NCI-H1694 (cell line): ENCODE measurements at places on chromosomes 7 and 10.

- DNase-seq = no peak
Observed at GRCh38 chr10:124125305-124126116, 32.1 kb upstream of the CHST15 start.

GRCh38 chr7:42677751-42678699 lies 233.8 kb downstream of the C7orf25 start:
- no peak for DNase-seq

GRCh38 chr10:49350846-49351532 lies 44.9 kb downstream of the DRGX start:
- no peak for DNase-seq

GRCh38 chr10:46317889-46318288 lies 31.1 kb downstream of the ANTXRL start:
- DNase-seq = no peak

- DNase-seq = no peak
Observed at GRCh38 chr10:129741280-129741977, 222.6 kb downstream of the EBF3 start.

DNA sequence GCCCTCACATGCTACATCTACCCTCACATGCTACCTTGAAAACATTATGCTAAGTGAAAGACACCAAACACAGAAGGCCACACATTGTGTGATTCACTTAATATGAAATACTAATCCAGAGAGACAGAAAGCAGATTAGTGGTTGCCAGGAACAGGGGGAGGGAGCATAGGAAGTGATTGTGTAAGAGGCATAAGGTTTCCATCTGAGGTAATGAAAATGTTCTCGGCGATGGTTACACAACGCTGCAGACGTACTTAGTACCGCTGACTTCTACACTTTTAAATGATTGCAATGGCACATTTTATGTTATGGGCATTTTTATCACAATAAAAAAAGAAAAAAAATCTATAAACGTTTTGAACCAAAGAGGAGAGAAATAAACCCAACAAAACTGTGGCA lies 742.3 kb downstream of the TYW1 start:
- DNase-seq = no peak

- no peak for DNase-seq
Observed at GRCh38 chr10:8057636-8058273, 3.3 kb downstream of the GATA3 start.

DNA sequence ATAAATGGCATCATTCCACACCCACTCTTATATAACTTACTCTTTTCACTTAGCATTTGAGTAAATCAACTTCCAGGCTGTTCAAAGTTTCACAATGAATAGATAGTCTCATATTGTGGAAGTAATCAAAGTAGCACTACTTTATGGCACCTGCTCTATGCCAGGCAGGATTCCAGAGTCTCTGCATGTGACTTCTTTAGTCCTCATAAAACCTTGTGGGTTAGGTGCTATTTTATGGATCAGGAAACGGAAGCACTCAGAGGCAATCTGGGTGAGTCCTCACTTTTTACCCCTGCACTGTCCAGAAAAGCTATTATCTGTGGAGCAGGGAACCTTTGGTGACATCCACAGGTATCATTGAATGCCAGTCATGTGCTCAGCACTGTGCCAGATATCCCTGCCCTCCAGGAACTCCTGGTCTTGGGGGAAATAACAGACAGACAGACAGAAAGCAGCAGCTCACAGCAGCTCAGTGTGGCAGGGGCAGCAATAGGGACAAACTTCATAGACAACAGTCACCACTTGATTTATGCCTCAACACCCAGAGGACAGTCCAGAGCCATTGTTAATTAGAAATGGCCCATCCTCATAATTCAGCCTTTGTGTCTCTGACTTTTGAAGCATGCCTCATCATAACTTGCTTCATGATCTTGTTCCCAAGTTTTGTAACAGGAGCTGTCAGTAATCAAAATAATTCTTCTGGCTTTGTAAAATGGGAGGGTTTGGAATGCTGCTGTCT lies 160.6 kb downstream of the SEC23IP start:
- DNase-seq = no peak

DNA sequence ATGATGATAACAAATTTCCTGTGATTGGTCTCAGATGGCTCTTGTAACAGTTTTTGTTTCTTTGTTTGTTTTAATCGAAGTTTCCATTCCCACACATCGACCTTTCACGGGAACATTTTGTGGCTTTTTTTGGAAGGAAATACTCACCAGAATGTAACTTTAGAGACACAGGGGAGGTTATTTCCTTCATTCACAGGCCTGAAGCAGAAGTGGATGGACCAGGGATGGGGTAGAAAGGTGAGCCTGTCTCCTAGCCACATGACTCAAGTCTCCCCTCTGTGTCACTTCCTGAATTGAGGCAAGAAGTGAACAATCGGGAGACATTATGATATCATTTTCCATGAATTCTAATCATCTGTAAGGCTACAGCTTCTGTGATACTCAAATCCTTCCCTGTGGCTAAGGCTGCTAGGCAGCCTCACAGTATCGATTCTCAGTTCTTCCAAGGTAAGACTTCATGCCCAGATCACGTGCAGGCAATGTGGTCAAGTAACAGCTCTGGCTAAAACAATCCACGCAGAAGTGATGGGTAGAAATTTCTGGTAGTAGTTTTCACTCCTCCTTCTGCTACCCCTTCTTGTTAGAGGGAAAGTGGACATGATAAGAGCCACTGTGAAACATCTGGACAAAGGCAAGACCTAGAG lies 203.9 kb upstream of the NEBL start:
- DNase-seq = no peak

GRCh38 chr7:81234896-81235295 lies 316.0 kb upstream of the SEMA3C start:
- DNase-seq = no peak

GRCh38 chr7:47795631-47796030 lies 152.6 kb downstream of the PKD1L1 start:
- no peak for DNase-seq

- DNase-seq = no peak
Observed at GRCh38 chr10:31381766-31382316, 62.8 kb downstream of the ZEB1 start.

DNA sequence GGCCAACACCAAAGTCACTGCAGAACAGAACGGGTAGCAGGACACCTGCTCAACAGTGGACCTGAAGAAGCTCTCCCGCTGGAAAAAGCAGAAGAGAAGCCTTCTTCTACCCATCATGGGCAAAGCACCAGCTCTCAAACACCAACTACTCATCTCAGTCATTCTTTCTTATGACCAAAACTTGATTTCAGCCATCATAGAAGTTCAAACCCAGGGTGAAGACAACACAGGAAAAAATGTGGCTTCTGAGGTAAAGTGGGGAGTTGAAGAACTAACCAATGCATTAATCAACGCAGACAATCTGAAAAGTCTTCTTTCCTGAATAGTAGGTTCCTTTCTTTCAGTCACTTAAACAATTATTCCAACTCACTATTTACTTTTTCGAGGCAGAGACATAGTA lies 83.3 kb downstream of the ELMO1 start:
- DNase-seq = no peak

DNA sequence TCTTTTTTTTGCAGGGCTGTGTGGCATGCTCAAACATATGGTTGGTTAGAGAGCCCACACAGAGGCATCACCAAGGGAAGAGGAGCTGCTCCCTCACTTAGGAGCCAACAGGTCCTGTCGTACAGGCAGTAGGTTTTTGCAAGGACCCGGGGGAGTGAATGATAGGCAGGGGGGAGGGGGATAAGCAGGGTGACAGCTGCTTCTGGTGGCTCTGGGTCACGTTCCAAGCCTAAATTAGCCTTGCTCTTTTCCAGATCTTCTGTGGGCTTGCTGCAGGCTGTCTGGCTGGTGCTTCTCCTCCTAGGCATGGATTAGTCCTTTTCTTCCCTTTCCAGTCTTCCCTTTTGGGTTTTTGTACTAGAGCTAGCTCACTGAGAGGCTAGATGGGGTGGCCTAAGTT lies 117.7 kb upstream of the PODXL start:
- peak; percentile 47 for DNase-seq

DNA sequence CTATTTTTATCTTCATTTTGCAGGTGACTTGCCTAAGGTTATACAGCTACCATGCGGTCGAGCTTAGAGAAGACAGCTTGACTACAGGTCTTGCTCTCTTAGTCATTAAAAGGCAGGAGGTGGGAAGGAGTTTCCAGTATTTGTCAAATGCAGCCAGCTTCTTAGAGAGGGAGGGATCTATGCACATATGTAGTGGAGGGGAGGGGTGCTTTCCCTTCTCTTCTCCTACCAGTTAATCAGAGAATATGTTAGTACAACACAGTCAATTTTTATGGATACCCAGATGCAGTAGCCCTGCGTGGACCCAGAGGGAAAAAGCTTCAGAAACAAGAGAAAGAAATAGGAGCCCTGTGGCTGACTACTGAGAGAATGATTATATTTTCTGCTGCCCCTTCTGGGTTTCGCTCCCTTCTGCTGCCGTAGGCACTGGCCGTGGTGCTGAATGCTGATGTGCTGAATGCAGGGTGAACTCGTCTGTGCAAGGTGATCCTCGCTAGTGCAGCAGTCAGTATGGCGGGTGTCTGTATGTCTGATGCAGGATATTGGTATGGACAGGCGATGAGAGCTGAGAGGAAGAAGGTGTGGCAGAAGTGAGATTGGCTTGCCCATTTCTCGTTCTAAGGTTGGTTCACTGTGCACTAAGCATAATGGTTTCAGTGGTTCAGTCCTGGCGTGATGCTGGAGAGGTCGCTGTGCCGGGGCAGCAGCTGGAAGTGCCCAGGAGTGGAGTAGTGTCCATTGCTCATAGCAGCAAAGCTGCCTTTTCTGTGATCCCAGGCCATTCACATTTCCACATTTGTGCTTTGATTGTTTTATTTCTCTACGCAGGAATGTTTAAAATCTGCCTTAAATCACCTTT lies 189.2 kb upstream of the PODXL start:
- DNase-seq = no peak

GRCh38 chr10:61992059-61992460 lies 90.6 kb downstream of the ARID5B start:
- no peak for DNase-seq

GRCh38 chr7:21617916-21618390 lies 75.1 kb downstream of the DNAH11 start:
- no peak for DNase-seq

GRCh38 chr7:131606346-131607290 lies 50.2 kb upstream of the PODXL start:
- no peak for DNase-seq

GRCh38 chr10:38147686-38148085 lies 53.5 kb downstream of the ZNF37A start:
- DNase-seq = no peak

DNA sequence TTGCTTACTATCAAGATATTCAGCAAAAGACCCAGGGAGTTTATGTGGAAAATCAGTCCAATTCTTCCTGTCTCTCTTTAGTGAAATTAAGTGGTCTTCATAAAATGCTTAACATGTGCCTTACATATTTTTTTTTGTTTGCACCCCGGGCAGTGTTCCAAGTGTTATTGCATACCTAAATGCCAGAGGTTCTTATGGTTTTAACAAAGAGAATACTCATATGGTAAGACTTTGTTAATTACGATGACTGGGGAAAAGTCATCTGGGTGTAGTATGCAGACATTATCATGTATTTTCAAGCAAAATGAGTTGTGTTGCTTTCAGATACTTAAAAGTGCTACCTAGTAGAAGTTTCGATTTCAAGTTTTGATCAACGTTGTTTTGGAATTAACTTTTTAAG lies 82.6 kb downstream of the PRKG1 start:
- no peak for DNase-seq
